ENCODE measurements at places on chromosomes 4 and X.

DNA sequence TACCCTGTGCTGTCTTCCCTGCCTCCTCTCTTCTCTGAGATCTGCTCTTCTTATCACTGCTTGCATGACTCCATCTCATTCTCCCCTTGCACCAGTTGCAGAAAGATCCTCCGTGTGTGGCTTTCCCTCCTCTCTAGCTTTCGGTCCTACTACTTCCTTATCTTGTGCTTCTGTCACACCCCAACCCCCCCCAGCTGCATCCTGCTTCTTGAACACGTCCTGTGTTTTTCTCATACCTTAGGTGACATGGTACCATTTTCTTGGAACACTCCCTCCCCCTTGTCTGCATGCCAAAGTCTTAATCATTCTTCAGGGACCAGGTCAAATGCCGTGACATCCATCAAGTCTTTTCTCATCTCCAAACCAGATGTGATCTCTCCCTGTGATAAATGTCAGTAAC, 46.4 kb downstream of the FHL1 start:
- no peak for DNase-seq

DNA sequence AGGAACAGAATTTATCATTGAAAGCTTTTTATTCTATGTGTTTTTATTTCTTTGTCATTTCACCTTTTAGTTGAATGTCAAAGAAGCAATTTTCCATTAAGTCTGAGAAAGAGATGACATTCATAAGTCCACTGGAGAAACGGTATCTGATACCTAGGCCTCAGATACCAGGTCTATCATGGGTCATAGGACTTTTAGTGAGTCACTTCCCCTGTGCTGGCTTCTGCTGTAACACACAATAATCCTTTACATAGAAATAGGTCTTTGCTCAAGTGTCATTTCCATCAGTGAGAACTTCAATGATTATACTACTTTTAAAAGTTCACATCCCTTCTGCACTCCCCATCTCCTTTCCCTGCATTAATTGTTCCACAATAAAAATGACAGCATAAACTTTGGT, 125.5 kb upstream of the ARMCX2 start:
- no peak for DNase-seq

DNA sequence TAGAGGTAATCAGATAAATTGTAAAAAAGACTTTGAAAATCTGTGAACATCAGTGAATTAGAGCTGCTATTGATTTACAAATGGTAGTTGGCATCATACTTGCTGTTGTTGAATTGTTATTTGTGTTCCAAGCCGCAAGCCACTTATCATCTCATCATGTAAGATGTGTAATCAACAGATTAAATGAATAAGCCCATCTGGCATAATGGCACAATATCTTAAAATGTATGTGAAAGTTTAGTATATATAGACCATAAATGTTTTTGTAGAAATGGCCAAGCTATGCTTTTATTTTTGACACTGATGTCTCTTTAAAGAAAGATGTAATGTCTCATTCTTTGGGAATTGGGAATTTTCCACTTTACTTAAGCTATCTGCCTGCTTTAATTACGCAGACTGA, 682.6 kb upstream of the GNPDA2 start:
- no peak for DNase-seq

DNA sequence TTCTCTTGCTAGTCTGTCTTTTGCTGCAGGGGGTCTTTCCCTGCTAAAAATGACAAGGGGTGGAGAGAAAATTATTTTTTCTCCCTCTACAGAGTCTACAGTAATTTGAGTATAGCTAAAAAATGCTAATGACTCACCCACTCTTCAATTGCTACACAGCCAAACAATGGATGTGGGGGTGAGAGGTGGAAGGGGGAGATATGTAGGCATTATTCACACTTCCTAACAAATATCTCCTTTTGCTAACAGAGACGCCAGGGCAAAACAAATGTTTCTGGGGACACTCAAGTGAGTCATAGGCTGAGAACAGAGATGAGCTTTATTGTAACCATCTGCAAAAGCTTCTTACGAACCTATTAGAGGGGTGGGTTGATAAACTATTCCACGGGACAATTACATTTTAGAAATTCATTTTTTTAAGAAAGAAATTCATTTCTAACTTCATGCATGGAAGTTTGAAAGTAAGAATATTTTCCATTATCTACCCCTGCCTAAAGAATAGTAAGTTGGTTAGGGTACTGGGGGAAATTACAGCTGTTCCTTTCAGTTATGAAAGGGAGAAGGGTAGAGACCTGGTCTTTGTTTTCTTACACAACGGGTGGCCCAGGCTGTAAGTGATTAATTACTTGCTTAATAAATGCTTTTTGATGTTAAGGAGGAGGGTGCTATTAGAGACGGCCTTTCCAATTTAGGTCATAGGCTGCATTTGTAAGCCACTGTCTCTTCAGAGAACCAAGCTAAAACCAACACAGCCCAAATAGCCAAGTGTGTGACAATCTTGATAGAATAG, 12.8 kb downstream of the SCD5 start:
- DNase-seq = no peak

DNA sequence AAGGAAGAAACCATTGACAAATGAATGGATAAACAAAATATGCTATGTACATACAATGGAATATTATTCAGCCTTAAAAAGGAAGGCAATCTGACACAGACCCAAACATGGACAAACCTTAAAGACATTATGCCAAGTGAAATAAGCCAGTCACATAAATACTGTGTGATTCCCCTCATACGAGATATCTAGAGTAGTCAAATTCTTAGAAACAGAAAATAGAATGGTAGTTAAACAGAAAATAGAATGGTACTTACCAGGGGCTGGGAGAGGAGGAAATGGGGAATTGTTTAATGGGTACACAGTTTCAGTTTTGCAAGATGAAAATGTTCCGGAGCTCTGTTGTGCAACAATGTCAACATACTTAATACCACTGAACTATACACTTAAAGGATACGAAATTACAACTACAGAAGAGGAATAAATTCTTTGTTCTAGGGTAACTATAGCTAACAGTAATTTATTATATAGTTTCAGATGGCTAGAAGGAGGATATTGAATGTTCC, 47.8 kb upstream of the DUSP21 start:
- DNase-seq = no peak

DNA sequence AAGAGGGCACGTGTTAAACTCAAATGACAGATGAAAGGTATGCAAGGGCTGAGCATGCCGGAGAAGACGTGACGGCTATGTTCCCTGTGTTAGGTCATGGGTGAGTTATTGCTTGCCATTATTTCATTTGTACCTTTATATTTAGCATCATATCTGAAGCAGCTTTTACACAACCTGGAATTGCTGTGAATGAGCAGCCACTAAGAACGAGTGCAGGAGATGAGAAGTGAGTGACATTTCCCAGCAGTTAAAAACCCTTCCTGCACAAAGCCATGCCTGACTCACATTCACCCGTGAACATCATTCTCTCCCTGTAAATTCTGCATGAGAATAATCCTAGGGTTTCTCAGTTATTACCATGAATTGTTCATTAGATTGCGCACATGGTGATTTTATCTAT, 433.2 kb upstream of the ZFP42 start:
- no peak for DNase-seq

DNA sequence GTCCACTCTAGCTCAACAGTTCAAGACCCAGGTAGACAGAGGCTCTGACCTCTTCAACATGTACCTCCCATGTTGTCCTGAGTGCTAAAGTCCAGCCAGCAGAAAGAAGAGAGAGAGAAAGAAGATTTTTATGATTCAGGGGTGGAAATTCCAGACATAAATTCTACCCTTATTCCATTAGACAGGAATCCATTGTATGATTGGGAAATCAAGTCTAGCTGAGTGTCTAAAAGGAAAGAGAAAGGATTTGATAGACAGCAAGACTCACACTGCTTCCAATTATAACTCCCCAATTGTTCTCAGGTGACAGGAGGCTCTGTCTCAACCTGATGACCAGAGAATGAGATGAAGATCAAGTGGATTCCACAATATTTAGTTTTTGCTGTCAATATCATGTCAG, 27.9 kb upstream of the PGM2 start:
- DNase-seq = no peak

DNA sequence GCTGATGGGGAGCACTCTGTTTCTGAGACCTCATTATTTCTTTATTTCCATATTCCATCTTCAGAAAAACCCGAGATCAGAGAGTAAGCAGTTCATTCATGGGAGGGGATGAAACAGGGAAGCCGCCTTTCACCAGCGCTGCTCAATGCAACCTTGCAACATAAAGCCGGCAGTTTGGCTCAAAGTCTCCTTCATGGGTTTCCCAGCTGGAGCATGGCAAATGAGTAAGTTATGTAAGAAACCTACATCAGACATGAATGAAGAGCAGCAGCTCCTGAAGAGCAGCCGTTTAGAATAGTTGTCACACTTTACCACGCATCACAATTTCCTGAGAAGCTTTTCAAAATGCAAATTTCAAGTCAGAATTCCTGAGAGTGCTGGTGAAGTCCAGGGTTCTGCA, 578.8 kb downstream of the FSTL5 start:
- DNase-seq = no peak

DNA sequence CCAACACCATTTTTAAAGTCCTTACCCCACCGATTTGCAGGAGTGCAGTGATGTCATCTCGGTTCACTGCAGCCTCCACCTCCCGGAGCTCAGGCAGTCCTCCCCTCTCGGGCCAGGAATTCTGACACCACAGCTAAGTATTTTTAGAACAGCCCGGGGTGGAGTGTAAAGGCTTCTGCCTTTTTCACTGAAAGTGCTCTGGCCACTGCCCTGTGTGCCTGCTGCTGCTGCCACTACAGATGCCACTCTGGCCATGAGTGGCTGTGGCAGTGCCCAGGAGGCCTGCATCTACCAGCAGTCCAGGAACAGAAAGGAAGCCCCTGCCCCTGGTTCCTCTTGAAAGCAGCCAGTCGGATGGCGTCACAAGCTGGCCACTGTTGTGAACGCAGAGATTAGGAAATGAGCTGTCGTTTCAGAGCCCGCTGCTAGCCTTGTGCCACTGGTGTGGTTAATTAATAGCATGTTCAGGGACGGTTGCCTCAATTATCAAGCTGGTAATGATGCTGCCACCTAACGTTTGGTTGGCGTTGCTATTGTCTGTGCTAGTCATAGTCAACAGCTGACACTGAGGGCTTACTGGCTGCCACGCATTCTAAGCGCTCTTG, 23.6 kb upstream of the TBC1D14 start:
- DNase-seq = no peak

DNA sequence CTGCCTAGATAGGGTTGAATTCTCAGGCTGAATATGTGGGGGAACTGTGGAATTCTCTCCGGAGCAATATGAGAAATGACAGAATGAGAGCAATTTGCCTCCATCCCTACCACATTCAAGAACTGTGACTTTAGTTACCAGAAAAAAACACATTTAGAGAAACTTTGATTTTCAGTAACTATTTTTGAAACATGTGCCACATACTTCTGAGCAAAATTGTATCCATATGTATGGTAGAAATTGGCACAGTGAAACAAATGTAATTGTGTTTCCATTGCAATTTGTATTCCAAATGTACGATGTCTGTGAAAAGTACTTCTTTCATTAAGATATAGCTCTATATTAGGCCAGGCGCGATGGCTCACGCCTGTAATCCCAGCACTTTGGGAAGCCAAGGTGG, 5.5 kb upstream of the KLHL8 start:
- DNase-seq = no peak

DNA sequence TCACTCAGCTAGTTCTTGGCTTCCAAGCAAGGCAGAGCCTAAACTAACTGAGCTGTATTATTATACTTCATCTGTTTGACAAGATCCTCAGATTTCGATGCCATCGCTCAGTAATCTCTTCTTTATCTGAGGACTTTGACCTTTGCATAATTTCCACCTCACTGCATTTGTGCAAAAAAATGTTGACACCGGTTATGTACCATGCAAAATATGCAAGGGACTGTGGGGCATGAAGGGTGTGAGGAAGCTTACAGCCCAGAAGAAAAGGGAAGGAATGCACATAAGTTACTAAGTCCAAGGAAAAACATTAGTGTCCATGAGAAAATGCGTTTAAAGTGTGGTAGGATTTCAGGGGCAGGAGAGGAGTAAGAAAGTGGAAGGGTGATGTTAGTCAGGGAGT, 295.4 kb downstream of the PACRGL start:
- DNase-seq = no peak

GRCh38 chr4:36665985-36666527, 384.6 kb downstream of the DTHD1 start:
- DNase-seq = no peak

GRCh38 chrX:53284684-53285447, 3.5 kb upstream of the IQSEC2 start:
- DNase-seq = peak; percentile 70

DNA sequence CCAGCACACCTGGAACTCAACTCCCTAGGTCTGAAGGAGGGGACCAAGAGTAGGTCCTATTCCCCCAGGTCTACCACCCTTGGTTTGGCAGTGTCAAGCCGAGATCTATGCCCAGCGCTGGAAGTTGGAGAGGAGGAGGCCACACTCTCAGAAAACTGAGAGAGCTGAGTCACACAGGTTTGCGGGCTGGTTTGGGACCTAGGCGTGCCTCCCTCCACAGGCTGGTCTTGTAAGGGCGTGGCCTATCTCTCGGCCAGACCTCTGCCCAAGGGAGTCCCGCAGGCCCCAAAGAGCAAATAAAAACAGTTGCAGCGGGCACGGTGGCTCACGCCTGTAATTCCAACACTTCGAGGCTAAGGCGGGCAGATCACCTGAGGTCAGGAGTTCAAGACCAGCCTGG, 52.9 kb upstream of the INTU start:
- no peak for DNase-seq

GRCh38 chr4:78560296-78560963, 8.9 kb downstream of the ANXA3 start:
- no peak for DNase-seq

GRCh38 chrX:123961268-123962005, at the start of gene STAG2:
STAG2 (plus strand) TSS chrX:123961706; CDS start chrX:124022628, 60,922 bp downstream.
- DNase-seq = peak; percentile 71

- no peak for DNase-seq
Measured at GRCh38 chr4:10643600-10644425, 40.8 kb downstream of the CLNK start.

DNA sequence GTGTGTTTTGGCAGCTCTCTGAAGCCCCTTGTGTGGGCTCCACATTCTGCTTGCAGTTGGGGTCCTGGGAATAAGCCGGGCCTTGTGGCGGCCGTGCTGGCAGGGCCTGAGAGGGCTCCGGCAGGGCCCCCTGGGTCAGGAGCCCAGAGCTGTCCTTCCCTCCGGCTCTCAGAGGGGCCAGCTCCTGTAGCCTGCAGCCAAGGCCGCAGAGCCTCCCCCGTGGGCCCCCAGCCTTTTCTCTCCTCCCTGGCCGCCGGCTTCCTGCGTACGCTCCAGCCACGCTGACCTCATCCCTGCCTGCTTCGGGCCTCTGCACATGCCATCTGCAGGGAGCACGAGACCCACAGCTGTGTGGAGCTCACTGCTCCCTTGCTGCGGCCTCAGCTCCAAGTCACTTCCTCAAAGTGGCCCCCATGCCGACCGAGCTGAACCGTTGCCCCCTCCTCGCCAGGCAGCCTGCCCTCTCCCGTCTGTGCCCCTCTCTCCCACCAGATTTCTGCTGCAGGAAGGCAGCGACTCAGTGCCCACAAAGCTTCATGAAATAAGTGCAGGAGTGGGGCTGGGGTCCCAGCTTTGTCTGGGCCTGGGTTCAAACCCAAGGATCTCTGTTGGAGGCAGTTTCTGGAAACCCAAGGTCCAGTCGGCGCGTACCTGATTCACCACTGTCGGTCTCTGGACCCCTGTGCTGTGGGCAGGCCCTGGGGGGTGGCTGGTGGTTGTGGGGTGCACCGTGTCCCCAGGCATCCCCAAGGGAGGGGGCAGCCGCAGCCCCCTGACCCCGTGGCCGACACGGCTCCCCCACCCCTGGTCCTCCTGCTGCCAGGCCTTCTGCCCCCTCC, 57.1 kb upstream of the NKX1-1 start:
- DNase-seq = no peak

Measured in left colon (tissue), 2 donors.